SHP77 (cell line): ENCODE measurements at places on chromosomes 1 and 21.

- no peak for DNase-seq
Measured at GRCh38 chr1:85344256-85344694, 67.8 kb upstream of the BCL10 start.

DNA sequence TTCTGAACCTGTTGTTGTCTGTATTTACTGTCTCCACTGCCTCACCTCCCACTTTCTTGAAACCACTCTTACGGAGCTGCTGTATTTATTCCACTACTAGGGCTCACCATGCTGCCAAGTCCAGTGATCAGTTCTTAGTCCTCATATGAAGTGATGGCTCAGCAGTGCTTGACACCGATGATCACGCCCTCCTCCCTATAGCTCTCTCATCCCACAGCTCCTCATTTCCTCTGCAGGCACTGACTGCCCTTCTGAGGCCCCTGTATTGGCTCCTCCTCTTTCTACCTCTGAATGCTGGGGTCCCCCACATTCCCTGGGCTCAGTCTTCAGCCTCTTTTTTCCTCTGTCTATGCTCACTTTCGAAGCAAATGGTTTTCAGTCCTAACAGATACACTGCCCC, 3.4 kb downstream of the CLCA1 start:
- no peak for DNase-seq

GRCh38 chr1:116908820-116909511, 750 bp upstream of the PTGFRN start:
- DNase-seq = no peak

GRCh38 chr1:25902462-25902861, 3.8 kb downstream of the STMN1 start:
- no peak for DNase-seq

DNA sequence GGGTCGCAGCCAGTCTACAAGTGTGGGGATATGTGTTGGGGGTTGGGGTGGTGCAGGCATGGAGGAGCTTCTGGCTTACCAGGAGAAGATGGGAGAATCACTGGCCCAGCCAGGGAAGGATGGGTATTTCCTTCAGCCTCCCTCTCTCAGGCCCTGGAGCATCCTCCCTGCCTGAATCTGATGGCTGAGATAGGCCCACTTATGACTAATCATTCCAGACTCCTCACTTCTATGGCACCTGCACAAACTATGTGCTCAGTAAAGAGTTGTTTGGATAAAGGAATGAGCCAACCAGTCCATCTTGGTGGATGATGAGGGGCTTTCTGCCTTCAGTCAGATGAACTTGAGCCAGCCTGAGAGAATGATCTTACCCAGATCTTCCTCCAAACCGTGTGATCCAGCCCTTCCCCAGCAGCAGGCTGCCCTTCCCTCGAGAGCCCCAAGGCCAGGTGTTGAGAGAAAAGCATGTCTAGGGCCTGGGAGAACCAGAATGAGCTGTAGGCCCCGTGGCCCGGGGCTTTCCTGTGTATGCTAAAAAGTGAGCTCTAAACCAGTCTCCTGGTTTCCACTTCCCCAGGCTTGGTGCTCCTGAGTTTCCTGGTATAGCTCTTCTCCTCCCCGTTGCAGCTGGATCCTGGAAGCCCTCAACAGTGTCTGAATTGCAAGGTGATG, 1.3 kb downstream of the GPA33 start:
- no peak for DNase-seq

DNA sequence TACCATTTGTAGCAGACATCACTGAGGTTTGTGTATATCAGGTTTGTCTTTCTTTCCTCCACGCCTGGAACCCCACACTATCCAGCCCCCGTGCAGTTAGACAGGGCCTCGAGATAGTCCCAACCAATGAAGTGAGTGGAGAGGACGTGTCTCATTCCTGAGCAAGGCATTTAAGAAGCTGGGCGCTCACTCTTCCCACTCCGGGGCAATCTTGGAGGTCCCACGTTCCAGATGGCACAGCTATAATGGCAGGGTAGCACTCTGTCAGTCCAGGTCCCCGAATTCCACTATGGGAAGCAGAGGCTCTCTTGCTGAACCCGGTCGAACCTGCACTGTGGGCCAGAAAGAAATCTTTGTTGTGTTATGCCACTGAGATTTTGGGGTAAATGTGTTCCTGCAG, 57.3 kb upstream of the CSF3R start:
- DNase-seq = no peak

- DNase-seq = no peak
Measured at GRCh38 chr1:95323123-95323522, 89.1 kb downstream of the RWDD3 start.

- DNase-seq = no peak
Measured at GRCh38 chr21:33950431-33951079, 35.0 kb upstream of the ATP5PO start.

DNA sequence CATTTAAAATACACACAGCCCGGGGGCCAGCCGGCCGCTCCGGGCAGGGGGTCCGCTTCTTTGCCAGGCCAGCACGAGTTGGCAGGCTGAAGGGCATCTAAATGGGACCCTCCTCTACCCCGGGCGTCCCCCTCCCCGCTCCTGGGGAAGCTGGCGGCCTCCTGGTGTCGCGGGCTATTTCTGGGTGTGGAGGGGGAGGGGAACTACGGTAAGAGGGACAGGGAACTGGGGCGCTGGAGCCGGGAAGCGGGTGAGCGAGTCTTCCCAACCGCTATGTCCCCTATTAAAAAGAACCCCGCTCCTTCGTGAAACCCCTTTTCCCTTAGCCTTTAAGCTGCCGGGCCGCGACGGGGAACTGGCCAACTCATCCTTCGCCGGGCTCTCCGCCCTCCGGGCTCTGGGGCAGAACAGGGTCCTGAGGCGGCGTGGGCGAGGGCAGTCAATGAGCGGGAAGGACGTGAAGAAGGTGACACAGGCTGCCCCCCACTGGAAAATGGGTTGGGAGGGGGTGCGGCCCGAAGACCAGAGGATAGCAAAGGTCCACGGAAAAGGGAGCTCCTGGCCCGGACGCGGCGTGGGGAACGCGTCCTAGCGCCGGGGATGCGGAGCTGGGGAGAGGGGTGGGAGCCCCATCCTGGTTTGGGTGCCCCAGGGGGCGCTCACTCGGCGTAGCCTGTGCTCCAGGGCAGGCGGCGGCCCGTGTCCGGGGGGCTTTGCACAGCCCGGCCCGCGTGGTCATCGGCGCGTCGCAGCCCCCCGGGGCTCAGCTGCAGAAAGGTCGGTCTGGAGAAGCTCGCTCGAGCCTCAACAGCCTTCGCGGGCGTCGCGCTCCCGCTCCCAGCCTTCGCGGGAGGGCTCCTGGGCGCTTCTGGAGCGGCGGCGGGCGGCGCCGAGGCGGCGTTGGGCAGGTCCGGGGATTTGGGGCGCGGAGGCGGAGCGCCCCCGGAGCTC, 544 bp downstream of the PPM1J start:
- DNase-seq = no peak

- no peak for DNase-seq
Measured at GRCh38 chr1:172163498-172164215, 256.8 kb upstream of the C1orf105 start.

DNA sequence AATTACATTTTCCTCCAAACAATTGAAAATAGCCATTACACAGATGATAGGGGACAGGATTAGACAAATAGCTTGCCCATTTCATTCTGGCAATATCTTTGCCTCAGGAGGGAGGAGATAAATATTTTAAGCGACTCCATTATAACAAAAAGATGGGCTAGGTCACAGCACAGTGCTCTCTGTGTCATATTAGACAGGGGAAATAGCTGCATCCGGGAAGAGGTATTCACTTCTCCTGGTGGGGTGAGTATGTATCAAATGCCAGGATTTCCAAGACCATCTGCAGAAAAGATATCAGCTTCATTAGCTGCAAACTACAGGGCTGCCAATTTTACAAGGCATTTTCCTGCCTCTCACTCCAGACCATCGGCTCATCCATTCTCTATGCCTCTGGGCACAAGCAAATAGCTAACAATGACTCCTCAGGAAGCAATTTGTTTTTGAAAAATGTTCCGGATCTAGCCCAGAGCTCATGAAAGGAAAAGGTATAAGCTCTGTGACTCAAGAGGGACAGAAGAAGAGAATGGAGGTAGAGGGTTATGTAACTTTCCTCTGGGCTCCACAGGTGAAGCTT, 41.9 kb upstream of the ANGPTL7 start:
- no peak for DNase-seq

DNA sequence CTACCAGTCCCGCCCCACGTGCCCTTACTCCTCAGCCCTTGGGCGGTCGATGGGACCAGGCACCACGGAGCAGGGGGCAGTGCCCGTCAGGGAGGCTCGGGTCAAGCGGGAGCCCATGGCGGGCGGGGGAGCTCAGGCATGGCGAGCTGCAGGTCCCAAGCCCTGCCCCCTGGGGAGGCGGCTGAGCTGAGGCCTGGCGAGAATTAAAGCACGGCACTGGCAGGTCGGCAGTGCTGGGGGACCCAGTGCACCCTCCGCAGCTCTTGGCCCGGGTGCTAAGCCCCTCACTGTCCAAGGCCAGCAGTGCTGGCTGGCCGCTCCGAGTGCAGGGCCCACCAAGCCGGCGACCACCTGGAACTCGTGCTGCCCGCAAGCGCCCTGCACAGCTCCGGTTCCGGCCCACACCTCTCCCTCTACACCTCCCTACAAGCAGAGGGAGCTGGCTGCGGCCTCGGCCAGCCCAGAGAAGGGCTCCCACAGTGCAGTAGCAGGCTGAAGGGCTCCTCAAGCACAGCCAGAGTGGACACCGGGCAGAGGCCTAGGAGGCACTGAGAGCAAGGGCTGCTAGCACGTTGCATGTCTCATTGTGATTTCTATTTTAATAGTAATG, 166.8 kb upstream of the FMN2 start:
- DNase-seq = no peak

DNA sequence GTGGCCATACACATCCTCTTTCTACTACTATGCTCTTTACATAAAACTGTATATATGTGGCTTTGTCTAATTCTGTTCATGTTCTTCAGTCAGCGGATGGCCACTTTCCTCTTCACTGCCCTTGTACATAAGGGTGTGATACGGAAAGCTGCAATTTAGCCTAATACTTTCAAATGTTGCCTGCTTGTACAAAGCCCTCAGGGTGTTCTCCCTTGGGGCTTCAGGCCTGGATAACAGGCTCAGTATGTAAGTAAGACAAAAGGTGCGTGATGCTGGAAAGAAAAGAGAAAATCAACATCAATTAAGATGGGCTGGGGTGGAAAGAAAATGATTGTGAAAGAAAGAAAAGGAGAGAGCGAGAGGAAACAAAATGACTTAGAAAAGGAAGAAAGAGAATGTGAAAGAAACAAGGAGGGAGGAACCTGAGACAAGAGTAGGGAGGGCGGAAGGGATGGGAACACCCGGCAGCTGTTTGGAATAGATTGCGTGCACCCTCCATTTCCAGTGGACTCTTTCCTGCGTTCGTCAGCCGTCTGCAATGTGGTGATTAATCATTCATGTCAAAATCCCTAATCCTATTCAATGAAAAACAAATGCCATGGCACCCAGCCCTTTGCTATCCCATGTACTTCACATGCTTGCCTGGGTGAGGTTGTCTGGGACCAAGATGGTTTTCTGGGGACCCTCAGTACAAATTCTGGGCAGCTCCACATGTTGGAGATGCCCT, 553.6 kb downstream of the NUF2 start:
- peak; percentile 85 for DNase-seq
